ENCODE measurements at places on chromosomes 7 and 10. TPM values are rescaled to one million over a fixed set of nuclear protein-coding genes. Genes with fewer than 3 reads are reported as not detected.
A peak's percentile ranks its signal among the peaks of the same experiment; 100 is the strongest.

- DNase-seq = no peak
Observed at GRCh38 chr10:11337516-11337915, 273.9 kb downstream of the USP6NL start.

DNA sequence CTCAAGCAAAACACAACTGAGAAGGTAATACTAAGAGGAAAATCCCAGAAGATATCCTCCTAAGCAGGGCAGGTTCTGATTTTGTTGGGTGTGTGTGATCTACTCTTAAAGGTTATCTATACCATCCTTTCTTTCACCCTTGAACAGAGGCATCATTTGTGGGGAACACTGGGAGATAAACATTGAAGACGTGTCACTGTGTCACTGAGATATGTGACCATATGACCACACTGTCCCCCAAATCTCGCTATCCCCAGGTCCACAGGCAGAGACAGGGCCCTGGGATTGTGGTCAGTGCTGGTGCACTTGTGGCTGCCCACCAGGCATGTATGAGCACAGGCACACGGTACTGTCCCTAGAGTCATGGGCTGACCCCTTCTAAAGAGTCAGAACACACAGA is 30.0 kb downstream of the TECTB start:
- no peak for DNase-seq

DNA sequence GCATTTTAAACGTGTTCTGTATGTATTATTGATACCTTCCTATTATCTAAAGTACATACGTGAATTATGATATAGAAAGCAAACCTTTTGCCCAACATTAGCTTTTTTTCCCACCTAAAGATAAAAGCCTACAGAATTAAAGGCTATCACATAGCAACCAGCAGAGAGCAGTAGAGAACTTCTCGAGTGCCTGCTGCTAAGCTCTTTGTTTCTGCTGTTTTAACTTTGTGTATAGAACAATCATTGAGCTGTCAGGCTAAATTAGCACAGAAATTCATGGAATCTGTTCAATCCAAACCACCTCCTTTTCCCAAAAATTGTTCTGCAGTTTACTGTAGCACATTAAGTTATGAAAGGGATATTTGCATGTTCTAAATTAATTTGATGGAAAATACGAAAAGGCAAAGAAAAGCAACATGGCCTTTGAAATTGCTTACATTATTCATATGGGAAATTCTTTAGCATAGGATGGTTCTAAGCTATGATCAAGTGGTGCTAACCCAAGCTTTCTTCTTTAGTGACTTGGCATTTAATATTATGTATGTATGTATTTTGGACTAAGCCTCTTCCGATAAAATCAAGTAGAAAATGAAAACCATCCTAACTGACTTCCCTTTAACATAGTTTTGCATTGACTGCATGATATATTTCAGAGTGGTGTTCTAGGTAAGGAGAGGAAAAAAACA is 1288.5 kb downstream of the GATA3 start:
- peak; percentile 11 for DNase-seq

GRCh38 chr7:44713680-44714335 is 34.8 kb upstream of the ZMIZ2 start:
- DNase-seq = no peak

DNA sequence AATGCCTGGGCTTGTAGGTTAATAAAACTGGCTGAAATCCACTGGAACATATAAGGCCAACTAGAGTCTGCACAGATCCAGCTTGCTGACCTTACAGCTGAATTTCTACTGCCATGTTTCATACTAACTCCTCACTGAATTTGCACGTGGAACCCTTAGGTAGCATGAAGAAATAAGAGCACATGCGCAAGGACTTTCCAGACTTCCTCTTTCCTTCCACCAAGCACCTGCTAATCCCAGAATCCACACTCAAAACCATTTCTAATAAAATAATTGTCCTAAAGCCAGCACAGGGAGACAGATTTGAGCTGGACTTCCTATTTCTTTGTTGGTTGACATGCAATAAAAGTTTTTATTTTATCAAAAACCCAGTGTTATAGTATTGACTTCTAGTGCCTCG is 46.8 kb downstream of the NPVF start:
- DNase-seq = no peak

GRCh38 chr7:42392826-42393225 is 155.8 kb upstream of the GLI3 start:
- no peak for DNase-seq

CHRM2 gene
- polyA plus RNA-seq = 7.3 TPM

GRCh38 chr7:147472556-147472955 is 1118.0 kb upstream of the C7orf33 start:
- DNase-seq = no peak

UPK3B gene
- 48.0 TPM for polyA plus RNA-seq

IFIT2 gene
- 3.7 TPM for polyA plus RNA-seq

- no peak for DNase-seq
Observed at GRCh38 chr7:8197994-8198698, 63.8 kb downstream of the ICA1 start.

SUFU gene
- 12.9 TPM for polyA plus RNA-seq

GRCh38 chr7:127731431-127732080 is 79.6 kb downstream of the SND1 start:
- no peak for DNase-seq

PAPOLB gene
- polyA plus RNA-seq = 0.03 TPM

CYP2C19 gene
- polyA plus RNA-seq = 26.9 TPM

GRCh38 chr7:47965456-47965855 is 14.0 kb downstream of the HUS1 start:
- DNase-seq = no peak

GRCh38 chr7:99106821-99107241 is 37.1 kb downstream of the SMURF1 start:
- DNase-seq = no peak

DNA sequence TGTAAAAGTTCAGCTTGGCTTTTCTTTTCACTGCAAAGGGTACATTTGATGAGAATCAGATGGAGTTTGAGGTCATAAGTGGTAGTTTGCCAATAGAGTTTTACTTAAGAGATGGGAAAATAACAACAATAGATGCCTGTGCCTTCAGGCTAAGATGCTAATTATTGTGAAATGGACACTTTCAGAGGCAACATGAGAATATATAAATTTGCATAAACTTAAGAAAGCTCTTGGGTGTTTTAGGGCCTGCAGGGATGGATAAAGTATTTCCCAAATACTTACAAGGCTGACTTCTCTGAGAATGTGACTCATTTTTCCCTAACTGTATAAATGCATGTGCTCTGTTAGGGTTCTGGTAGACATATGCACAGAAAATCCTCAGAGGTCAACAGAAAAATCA is 200.3 kb upstream of the SVIL start:
- DNase-seq = no peak

DNA sequence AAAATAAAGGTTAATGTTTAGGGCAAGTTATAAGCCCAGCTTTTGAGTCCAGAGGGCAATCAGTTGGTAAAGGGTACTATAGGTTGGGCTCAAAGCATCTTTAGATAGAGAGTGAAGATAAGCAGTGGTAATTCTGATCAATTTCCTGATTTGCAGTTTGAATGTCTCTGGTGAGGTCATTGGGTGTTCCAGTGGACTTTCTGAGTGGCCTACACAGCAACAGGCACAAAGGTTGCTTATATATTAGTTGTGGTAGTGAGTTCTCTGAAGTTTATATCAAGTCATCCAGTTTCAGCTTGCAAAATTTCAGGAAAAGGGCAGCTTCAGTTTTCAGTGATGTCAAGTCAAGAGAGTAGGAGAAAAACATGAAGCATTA is 29.1 kb downstream of the GIMAP5 start:
- peak; percentile 29 for DNase-seq

DNA sequence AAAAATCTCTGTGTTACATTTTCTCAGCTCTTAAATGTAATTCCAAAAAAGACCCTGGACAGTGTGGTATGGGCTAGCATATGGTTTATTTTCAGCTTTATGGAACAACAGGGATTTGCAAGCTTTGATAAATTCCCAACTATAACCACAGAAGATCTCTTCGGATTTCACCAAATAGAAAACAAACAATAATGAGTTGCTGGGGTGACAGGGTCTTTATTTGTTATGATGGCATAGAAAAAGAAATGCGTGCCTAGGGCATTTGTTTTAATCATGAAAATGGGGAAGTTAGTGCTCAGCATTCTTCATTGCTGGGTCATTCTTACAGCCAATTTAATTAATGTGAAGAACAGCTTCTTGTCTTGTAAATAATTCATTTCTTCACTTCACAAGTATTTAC is 139.0 kb downstream of the LRRN3 start:
- DNase-seq = no peak

GRCh38 chr7:143331179-143331801 is 15.4 kb downstream of the CLCN1 start:
- DNase-seq = no peak

GRCh38 chr10:84333864-84334451 is 5.6 kb downstream of the CCSER2 start:
- DNase-seq = no peak

SPRN gene
- 4.9 TPM for polyA plus RNA-seq

DNA sequence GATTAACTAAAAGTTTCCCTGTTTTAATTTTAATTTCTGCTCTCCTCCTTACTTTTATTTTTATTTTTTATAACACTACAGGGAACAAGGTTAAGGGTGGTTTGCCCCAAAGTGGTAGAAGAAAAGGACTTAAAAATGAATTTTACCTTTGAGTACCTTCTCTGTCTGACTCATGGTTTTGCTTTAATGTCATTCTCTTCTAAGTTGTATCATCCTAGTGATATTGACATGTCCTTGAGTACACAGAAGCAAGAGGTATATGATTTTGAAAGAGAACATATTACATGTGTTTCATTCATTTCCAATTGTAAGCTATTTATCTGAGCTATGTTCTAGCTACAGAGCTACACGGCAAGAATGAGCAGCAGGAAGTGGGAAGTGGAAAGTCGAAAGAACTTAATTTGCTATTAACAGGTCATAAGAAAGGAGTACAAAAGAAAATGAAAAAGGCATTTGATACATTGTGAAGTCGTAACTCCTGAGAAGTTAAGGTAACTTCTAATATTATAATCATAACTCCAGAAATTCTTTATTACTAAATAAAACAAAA is 112.5 kb downstream of the SEMA3A start:
- no peak for DNase-seq

GPR37 gene
- 2.2 TPM for polyA plus RNA-seq

GDF2 gene
- not detected for polyA plus RNA-seq

DNA sequence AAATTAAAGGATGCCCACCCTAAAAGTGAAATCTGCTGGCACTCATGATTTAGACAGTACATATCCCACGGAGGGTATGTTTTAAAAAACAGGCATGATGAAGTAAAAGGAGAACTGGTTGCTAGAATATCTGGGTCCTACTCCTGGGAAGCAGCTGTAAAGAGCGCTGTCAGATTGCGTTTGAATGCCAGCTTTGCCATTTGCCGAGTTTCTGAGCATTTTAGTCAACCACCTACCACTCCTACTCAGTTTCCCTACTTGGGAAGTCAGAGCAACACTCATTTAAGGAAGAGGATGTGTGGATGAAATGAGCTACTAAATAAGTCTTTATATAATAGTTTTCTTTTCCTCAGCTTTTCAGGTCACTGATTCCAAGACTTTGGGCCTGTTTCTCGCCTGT is 1.1 kb upstream of the UMAD1 start:
- DNase-seq = no peak

DNA sequence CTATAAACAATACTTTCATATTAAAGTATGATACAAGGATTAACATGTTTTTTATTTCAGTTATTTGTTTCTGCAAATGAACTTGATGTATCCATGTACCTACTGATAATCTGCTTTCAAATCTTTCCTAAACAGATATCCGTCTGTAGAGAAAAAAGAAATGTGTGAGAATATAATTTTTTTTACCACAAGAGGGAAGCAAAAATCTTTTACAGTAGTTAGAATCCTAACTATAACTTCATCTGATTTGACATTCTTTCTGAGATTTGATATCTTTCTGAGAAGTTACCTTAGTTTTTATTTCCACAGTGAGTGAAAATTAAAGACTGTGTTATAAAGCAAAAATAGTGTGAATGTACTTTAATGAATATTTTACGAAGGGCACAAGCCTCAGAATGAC is 203.9 kb upstream of the PCLO start:
- DNase-seq = no peak

AKR1E2 gene
- 1.8 TPM for polyA plus RNA-seq

GRCh38 chr10:86520871-86521677 is 518 bp downstream of the WAPL start:
- peak; percentile 25 for DNase-seq

DNA sequence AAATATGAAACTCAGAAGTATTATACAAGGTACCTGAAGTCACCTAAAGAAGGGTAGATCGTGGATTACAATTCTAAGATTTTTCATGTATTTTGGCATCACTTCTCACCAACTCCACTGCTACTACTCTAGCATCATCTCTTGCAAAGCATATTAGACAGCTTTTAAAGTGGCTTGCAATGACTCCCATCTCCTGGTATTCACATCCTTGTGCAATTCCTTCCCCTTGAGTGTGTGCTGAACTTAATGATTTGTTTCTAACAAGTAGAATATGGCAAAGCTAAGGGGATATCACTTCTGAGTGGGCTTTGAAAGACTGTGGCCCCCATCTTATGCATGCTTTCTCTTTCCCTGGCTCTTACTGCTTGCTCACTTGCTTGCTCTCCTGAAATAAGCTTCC is 280.2 kb downstream of the SNX13 start:
- no peak for DNase-seq

CYP2C9 gene
- 119 TPM for polyA plus RNA-seq

ELOVL3 gene
- polyA plus RNA-seq = 0.12 TPM

DNA sequence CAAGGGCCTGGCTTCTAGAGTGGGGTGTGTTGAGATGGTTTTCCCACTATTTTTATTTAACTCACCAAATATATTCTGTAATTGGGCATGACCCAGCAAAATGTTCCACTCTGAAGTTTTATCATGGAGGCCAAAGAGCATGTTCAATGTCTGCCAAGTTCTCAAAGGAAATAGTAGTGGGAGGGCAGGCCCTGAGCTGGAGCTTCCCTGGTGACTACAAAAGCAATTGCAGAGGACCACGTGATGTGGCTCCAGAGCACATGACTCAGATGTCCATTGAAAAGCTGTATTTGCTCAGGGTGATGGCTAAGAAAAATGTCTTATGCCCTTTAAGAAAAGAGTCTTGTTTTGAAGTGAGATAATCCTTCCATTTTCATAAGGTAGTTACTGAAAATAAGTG is 1024.8 kb downstream of the LRMDA start:
- DNase-seq = no peak

GRCh38 chr10:114499116-114499515 is 94.8 kb upstream of the AFAP1L2 start:
- no peak for DNase-seq
